ENCODE measurements at places on chromosomes 6 and 20.

GRCh38 chr20:10288421-10288820, 69.8 kb downstream of the SNAP25 start:
- no peak for DNase-seq

- no peak for DNase-seq
Observed at GRCh38 chr20:19478320-19478895, 266.0 kb downstream of the SLC24A3 start.

GRCh38 chr20:3808544-3808943, 11.8 kb upstream of the AP5S1 start:
- DNase-seq = no peak

- no peak for DNase-seq
Observed at GRCh38 chr20:3045042-3045815, 623 bp upstream of the MRPS26 start.

GRCh38 chr6:135334169-135334568, 153.1 kb downstream of the MYB start:
- peak; percentile 57 for DNase-seq

GRCh38 chr20:32333181-32333987, 24.7 kb upstream of the ASXL1 start:
- no peak for DNase-seq

DNA sequence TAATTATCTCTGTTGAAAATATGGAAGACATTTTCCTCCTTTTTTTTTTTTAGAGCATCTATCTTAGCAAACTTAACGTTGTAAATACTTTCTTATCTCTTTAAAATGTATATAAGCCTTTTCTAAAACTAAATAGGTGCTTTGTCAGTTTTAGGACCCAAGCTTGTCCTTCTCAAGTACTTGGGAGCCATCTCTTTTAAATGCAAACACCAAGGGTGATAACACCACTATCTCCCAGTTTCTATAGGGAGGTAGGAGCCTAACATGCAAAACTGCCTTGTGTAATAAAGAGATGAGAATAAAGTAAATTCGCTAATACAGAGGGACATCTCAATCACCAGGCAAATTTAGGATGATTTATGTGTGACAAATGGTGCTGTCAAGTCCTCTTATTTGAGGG, 157.0 kb upstream of the FAM83B start:
- no peak for DNase-seq

GRCh38 chr6:167739721-167740475, 86.8 kb upstream of the AFDN start:
- no peak for DNase-seq

GRCh38 chr6:136771306-136771705, 21.0 kb downstream of the MAP3K5 start:
- no peak for DNase-seq

GRCh38 chr6:45574014-45574461, 196.3 kb upstream of the SUPT3H start:
- DNase-seq = no peak

DNA sequence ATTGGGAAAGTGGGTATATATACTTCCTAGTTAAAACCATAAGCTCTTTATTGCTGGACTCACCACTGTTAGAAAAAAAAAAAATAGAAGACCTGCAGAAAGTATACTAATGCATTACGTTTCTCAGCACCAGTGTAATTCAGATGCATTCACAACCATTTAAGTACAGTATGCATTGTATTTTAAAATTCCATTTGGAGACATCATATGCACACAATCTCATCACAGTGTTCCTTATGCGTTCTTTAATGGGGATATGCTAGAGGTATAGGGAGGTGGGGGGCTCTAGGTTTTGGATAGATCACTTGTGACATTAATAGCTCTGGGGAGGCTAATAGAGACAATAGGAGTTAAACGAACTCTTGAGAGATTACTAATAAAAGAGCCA, 9.4 kb downstream of the TFAP2A start:
- DNase-seq = peak; percentile 48

DNA sequence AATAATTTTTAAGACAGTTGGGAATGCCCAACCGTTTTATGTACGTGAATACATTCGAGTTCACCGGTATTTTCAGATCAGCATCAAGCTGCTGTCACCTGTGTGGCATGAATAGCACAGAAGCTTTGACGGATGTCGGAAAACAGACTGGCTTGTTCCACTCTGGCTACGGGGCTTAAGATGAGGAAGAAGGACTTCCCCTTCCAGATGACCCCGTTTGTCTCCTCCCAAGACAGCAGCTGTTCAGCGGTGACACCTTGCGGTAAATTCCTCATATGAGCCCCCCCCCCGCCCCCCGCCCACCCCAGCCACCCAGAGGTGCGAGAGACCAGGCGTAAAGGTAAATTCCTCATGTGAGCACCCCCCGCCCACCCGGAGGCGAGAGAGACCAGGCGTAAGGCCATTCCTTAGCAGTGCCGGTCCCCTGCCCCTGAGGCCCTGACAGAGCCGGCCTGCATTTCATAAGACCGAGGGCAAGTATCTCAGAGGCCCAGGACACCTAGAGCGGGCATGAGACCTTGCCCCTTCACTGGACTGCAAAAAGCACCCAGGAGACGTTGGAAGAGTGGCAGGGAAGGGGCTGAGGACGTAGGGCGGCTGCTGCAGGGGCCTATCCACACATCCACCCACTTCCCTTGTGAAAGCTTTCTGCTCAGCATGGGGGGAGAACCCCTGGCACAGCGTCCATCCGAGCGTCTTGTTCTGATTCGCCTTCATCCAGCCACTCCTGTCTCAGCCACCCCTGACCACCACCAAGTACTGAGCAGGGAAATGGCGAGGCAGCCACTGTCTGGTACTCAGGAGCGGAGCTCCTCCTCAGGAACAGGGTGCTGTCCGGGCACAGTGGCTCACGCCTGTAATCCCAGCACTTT, 7.3 kb upstream of the PCMTD2 start:
- no peak for DNase-seq

- no peak for DNase-seq
Observed at GRCh38 chr6:14135893-14136539, 18.4 kb downstream of the CD83 start.

DNA sequence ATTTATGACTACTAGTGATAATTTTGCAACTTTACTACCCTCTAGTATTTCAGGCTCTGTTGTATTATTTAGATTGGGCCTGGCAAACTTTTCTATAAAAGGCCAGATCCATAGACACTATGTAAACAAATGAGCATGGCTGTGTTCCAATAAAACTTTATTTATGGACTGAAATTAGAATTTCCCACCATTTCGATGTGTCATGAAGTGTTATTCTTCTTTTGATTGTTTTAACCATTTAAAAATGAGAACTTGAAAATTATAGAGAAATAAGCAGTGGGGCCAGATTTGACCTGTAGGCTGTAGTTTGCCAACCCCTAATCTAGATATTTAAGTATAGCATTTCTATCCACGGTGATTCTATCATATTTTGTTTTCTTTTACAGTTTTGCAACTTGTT, 61.5 kb upstream of the TFB1M start:
- DNase-seq = peak; percentile 27

Measured in EH (cell line).